NAMALWA (cell line): ENCODE measurements at places on chromosomes 11 and 22.
A peak's percentile ranks its signal among the peaks of the same experiment; 100 is the strongest.

DNA sequence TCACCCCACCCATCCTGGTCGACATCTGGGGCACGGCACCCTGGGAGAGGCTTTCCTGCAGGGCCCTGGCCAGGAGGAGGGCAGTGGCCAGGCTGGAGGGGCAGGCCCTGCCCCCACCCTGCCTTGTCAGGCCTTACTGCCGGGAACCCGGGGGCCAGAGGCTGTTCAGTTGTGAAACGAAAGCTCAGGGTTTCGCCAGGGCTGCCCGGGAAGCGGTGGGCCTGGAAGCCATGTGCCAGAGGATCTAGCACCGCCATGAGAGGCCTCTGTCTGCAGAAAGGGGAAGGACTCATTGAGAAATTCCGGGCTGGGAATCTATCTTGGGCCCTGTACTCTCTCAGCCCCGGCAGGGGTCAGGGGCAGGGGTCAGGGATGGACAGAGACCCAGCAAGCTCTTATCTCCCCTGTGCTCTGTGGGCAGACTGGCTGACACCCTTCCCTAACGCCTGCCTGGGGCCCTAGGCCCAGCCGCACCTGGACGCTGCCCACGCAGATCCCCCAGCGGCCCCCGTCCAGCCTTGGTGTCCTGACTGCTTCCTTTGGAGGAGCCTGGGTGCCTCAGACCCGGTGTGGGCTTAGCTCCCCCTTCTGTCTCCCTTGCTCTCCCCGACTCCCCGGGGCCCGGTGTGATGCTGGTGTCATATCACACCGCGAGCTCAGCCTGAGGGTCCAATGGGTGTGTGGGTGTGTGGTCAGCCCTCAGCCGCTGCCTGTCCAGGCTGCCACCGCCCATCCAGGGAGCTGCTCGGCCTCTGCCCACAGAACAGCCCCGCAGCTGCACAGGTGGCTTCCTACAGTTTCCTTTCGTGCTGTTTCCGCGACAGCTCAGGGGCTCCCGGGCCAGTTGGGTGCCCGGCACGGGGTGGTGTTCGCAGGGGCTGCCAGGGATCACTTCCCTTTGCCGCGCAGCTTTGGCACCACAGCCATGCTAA, 6.5 kb downstream of the PIM3 start:
- no peak for DNase-seq

DNA sequence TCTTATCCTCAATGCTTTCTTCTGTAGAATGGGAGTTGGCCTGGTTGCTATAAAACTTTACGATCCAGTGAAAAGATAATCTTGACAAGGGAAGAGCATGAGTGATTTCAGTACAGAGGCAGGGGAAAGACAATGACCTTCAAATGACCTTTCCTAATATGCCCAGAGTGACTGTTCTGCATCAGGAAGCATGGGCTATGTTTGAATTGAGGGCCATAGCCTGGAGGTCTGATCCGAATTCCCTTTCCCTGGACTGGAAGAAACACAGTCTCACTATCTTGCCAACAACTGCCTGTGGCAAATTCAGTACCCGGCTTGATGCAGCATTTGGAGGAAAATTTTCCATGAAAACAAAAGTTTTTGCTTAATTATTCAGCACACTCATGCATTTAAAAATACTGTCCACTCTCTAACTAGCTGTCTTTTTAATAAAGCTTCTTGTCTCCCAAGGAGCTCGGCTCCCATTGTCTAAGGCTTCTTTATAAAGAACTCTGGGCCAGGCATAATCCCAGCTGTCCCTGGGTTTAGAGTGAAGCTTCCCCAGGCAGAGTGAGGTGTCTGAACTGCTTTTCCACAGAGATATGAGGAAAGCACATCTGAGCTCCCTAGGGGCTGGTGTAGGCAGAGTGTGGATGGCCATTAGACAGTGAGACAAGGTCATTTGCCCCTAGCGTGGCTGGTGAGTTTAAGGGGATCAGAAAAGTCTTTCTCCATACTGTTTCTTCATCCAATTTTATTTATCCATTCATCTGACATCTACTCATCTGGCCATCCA, 132.7 kb upstream of the CADM1 start:
- DNase-seq, result no peak

GRCh38 chr11:1863352-1864216, 10.7 kb downstream of the LSP1 start:
- DNase-seq, result no peak

DNA sequence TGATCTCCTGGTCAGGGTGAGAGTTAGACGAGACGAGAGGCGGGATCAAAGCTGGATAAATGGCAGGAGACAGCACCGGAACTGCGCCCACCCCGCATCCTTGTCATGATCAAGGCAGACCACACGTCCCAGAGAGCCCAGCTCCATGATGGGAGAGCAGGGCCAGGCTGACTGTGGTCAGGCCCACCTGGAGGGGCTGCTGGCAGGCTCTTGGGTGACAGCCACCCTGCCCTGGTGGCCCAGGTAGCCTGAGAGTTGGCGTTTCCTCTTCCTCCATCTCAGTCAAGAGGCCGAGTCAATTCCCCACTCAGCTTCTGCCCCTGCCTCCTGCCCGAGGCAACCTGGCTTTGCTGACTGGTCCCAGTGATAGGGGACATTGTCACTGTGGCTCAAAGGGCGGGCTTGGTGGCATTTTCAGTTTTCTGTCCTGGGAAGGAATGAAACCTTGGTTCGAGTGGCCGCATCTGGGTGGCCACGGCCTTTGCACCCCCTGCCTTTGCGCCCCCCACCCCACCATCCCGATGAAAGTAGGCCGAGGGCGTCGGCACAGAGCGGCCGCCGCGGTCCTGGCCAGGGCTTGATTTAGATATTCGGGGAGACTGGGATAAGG, 60.8 kb upstream of the PPARA start:
- DNase-seq, result no peak

DNA sequence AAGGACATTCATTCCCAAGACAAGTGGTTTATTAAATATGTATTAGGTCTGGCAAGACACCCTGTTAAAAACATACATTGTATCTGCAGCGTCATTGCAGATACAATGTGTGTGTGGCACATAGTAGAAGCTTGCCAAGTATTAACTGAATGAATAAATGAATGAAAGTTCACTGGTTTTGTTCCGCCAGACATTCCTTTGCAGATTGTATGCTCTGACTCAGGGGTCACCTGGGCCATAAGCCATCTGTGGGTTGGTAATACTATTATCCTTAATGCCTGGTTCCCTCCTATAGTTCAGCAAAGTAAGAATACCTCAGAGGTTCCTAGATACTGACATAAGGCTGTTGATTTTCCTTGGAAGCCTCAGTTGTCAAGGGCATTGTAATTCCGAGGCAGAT, 377.3 kb upstream of the CCDC90B start:
- DNase-seq, result no peak

DNA sequence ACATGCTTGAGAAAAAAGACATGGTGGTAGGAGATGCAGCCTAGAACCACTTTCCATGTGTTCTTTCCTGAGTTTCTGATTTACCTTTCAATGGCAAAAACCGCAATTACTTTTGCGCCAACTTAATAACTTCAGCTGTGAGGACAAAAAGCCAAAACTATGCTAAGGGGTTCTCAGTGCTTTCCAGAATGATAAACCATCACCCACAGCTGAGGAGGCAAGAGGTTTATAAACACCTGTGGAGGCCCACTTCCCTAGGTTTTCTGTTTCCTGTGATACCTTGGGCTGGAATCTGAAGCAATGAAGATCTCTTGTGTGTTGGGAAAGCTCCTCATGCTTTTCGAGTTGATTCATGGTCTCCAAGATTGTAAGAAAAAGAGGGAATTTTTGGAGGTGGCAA, at the start of gene OOSP4A:
Gene OOSP4A (plus strand): TSS at position 301 of the 400 bp plus-strand sequence. CDS start 0 bp downstream, at position 301.
- no peak for DNase-seq

DNA sequence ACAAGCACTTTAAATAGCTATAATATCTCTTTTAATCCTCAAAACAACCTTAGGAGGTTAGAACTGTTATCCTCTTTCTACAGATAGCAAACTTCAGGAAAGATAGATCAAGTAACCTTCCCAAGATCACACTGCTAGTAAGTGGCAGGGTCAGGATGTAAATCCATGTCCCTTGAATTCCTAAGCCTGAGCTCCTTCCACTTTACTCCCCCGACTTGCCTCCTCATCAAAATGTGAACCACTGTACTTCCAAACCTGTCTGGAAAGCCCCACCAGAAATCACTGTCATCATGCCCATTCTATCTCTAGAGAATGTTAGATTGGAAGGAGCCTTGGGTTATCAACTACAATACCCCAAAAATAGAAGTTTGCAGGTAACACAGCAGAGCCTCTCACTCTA, 33.7 kb downstream of the ME3 start:
- DNase-seq, result no peak

GRCh38 chr11:121767433-121767832, 314.7 kb upstream of the SORL1-AS1 start:
- no peak for DNase-seq

DNA sequence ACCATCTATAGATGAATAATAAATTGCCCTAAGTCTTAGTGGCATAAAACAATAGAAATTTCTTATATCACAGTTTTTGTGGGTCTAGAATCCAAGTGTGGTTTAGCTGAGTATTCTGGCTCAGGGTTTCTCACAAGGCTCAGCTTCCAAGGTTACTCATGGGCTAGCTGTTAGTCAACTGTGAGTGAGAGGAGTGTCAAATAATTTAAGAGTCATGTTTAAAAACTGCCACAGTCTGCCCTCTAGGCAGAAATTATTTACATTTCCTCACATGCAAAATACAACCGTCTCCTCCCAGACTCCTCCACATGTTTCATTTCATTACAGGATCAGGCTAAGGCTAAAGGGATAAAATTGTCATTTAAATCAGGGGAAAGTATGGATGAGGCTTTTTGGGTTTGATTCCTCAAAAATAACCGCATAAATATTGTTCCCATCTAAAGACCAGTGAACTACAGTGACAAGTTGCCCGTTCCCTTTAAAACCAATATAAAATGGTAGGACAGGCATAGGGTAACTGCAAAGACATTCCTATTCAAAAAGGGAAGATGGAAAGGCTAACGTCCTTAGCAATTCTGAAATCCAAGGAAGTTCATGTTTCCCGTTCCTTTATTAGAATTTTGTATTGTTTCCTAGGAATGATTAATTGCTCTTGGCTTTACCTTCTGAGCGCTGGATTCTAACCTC, 324.3 kb downstream of the DYNC2H1 start:
- no peak for DNase-seq

DNA sequence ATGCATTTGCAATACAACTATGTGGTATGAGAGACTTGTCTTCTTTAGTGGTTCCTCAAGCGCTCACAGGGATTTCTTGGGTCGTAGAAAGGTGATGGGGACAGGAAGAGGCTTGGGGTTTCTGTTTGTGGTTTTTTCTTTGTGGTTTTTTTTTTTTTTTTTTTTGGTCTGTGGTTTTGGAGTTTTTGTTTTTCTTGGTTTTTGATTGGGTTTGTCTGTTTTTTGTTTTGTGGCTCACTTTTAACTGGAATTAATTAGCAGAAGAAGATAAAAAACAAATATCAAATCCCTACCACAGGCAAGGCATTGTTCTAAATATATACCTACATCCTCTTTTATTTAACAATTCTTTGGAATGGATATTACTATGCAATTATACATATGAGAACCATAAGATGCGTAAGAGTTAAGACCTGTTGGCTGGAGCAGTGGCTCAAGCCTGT, 5.5 kb downstream of the TTC28 start:
- DNase-seq, result peak; percentile 72

GRCh38 chr22:27644566-27644965, 157.0 kb downstream of the MN1 start:
- DNase-seq, result no peak

- no peak for DNase-seq
Observed at GRCh38 chr11:133957900-133958299, 1.1 kb upstream of the IGSF9B start.

DNA sequence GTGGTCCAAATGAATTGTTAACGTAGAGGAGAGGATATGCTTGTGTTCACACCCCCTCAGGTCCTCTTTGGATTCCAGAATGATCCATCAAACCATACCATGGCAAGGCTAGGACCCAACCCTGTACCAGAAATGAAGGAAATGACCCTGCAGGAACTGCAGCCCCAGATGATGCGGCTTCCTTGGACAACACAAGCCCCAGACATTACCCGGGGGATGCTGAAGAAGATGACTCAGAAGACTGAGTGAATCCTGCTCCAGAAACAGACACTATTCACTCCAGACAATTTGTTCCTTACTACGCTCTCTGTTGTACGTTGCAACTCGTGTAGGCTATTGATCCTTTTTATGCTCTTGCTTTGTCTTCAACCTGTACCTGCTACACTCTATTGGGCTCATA, 15.2 kb upstream of the MTMR2 start:
- no peak for DNase-seq

DNA sequence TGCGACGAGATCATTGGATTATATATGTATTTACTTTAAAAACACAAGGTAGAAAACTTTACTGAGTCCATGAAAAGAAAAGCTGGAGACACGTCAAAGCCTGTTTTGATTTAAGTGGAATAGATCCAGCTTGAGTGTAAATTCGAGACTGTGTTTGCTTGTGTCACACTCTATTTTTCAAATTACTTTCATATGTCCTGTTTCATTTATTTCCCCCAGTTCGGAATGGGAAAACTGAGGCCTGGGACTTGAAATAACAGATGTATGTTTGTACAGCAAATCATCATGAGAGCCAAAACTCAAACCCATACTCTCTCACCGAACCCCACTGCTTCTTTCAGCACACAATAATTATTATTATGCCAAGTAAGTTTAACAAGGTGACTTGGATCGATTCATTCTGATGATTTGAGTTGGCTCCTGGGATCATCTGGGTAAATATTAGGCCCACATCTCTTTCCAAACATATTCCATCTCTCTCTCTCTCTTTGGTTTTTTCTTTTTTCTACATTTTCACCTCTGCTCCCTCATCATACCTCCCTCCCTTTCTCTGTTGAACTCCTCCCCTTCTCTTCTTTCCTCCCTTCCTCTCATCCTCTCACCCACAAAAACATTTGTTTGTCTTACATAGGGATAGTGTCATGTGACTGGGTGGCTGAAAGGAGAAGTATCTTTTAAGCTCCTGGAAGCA, 21.2 kb downstream of the FZD4 start:
- DNase-seq, result no peak

- DNase-seq, result no peak
Observed at GRCh38 chr11:1436468-1437039, 46.8 kb downstream of the BRSK2 start.

GRCh38 chr22:32557444-32557843, 82.8 kb downstream of the FBXO7 start:
- no peak for DNase-seq

DNA sequence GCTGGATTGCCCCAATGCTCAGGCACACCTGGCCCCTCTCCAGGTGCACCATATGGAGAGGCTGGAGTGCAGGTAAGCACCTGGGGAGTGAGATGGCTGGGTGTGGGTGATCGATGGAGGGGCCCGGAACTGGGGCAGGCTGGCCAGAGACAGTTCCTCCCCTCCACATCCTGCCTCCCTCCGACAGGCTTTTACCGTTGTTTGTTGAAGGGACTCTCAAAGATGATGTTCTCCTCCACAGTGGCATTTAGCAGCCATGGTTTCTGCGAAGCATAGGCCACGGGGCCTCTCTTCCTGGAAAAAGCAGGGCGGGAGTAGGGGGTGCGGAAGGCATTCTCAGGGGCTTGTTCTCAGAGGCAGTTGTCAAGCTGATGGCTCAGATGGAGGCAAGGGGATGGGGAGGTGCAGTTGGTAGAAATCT, 25.9 kb upstream of the KCNJ11 start:
- no peak for DNase-seq

DNA sequence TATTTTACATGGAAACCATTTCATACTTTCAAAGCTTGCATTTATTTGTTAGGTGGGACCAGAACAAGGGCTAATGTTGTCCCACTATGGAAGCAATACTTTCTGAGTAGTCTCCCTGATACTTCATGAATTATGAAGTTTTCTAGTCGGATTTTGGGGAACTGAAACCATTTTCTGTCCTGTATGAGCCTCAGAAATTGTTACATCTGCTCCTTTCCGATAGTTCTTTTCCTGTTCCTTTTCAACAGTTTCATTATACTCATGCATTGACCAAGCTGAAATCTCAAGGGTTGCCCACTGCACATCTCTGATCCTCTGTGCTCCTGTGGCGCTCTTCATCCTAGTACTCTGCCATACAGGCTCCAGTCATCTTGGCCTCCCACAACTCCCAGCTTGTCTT, 31.5 kb upstream of the GLYATL1 start:
- peak; percentile 35 for DNase-seq
